ENCODE measurements at places on chromosomes 3 and 15. TPM values are rescaled to one million over a fixed set of nuclear protein-coding genes. Genes with fewer than 3 reads are reported as not detected.

The NR2E3 gene
- total RNA-seq: not detected

DNA sequence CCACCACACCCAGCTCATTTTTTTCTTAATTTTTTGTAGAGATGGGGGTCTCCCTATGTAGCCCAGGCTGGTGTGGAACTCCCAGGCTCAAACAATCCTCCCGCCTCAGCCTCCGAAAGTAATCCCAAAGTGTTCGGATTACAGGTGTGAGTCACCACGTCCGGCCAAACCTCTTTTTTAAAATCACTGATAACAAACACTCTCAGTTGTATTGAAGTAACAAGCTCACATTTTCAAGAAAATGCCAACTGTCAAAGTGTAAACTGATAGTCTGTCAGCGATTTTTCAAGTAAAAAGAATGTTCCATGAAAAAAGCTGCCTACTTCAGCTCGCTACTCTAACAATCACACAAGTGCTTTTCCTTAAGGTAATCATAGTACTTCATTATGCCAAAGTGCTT is 33.4 kb downstream of the UBXN7 start:
- no peak for DNase-seq

DNA sequence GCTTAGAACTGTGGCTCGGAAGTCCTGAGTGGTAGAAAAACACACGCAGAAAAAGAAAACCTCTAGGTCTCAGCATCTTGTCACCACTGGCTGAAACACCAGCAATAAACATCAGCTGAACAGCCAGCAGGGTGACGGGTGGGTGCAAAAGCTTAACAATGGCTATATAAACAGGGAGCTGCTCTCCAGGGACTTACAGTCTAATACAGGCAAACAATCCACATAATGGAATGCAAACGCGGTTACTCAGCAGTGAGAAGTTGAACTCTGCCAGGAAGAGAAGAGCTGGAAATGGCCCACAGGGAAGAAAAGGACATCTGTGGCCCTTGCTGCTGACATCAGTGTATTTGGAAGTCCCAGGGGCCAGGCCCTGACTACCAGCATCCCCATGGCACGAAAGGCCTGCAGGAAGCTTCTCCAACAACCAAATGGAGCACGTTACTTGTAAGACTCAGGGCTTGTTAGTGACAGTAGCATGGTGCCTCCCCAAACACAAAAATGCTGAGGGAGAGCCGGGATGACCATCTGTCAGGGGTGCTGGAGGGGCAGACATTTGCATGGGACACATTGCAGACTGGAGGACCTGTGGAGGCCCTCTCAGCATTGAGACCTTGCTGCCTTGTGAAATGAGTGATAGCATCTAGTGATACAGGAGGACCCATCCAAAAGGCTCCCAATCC is 3.0 kb downstream of the HEG1 start:
- DNase-seq: peak; percentile 82

DNA sequence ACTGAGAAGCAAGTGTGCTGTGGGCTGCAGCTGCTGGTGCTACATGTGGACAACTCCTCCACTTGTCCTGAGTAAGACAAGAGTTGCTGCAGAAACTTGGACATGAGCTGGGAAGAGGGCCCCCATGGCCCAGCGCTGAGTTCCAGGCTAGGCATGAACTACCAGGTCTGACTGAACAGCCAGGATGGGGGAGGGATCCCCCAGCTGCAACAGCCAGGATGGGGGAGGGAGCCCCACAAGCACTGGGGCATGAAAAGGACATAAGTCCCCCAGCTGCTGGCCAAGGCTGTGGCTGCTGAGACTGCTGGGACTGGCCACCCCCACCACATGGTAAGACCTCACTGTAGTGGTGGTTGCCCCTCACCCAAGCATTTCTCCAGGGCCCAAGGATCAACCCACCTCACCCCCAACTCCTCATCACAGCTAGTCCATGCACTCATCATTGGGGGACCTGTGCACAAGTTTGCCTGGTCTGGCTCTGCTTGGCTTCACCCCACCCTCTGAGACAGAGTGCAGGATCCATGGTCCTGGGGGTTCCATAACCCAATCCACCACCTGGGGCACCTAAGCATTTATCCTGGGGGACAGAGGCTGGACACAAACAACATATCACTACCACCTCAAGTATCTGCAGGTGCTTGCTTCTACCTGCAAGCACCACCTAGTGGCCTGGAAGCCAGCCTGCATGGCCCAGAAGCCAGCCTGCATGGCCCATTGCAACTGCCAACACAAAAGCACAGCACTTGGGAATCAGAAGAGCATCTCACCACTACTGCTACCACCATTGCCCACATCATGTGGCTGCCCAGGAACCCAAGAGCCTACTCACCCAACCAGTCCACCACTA is 84.5 kb upstream of the STT3B start:
- peak; percentile 1 for DNase-seq

DNA sequence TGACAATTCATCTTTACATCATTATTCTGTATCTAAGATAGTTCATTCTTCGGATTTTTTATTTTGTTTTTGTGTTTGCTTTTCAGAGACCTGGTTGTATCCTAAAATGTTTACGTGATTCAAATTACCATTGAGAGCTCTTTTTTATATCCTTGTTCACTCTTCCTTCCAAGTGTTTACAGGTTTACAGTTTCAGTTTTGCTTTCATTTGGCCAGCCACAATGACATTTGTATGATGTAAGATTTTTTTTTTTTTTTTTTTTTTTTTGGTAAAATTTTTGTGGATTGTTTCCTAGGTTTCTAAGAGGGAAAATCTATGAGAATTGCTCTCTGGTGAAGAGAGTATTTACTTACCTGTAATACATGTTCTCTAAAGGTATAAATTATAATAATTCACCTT is 55.0 kb downstream of the SETD5 start:
- no peak for DNase-seq

DNA sequence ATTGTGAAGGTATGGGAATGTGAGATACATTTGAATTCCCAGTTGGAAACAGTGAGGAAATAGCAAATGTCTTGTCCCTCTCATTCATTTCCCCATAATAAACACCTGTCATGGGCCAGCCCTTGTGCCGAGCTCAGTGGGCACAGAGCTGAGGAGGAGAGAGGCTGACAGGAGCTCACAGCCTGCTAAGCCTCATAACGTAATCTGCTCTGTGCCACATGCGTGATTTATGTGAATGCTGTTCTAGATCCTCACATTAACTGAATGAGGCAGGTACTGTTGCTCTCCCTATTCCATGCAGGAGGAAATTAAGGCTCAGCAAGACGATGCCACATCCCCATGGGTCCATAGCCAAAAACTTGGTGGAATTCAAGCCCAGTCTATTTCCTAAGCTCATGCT is 35.2 kb upstream of the RHO start:
- no peak for DNase-seq

The IQCF5 gene
- total RNA-seq: not detected
